HL-60 (cell line): ENCODE measurements at places on chromosomes 1 and 21.
A peak's percentile ranks its signal among the peaks of the same experiment; 100 is the strongest.

DNA sequence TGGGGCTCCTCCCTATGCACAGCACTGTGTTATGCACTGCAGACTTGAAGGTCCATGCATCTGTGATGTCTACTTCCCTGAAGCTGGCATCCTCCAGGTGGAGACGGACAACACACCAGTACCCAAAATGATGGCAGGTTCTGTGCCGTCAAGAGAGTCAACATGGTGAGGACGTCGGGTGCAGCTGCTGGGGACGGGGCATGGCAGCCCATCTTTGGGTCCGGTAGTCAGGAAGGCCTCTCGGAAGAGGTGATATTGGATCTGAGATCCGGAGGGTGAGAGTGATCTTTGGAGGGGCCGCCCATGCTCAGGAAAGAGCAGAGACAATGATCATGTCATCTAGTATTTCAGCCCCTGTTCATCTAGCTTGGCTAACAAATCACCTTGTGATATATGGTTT, 104.1 kb downstream of the RIPK4 start:
- no peak for DNase-seq

- DNase-seq, result no peak
Observed at GRCh38 chr1:30852026-30852425, 56.5 kb downstream of the SDC3 start.

DNA sequence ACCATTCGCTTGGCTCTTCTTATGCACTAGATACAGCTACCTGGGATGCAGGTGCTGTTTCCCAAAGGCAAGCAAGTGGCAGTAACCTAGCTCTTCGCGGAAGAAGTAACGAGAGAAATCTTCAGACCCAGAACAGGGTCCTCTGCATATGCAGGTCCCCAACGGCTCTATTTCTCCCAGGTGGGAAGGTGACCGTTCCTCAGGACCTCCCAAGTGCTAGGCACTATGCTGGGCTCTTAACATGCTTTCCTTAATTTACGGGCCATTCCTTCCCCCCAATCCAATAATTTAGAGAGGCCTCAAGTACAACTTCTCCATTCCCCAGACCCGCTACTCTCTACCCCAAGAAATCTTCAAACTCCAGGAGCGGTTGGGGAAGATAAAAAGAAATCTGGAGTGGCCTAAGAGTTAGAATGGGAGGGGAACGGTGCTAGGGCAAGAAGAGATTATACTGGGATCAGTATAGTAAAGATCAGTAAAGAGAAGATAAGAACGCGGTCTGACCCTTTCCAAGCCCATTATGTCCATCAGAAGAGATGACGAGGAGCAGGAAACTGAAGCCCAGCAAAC, 410 bp downstream of the TXNDC12 start:
- DNase-seq, result no peak

GRCh38 chr1:110736900-110737605, 62.3 kb upstream of the KCNA3 start:
- DNase-seq, result no peak

- peak; percentile 56 for DNase-seq
Observed at GRCh38 chr1:9654834-9655723, 3.5 kb downstream of the PIK3CD start.

- no peak for DNase-seq
Observed at GRCh38 chr1:44210595-44210994, 2.7 kb upstream of the DMAP1 start.

DNA sequence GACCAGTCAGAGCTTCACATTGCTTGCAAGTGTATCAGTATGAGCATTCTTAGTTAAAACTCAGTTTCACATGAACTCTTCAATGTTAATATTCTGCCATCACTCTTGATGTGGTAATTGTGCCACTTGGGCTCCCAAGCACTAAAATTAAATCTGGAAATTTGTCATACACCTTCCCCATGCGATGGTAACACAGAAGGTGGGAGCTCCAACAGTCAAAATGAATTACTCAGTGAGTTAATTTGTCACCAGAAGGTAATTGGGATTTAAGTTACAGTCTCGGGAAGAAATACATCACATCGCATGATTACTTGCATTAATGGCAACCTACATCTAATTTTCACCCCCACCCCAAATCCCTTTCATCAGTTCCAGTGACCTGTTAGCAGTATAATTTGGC, 376.5 kb upstream of the DAB1 start:
- no peak for DNase-seq

DNA sequence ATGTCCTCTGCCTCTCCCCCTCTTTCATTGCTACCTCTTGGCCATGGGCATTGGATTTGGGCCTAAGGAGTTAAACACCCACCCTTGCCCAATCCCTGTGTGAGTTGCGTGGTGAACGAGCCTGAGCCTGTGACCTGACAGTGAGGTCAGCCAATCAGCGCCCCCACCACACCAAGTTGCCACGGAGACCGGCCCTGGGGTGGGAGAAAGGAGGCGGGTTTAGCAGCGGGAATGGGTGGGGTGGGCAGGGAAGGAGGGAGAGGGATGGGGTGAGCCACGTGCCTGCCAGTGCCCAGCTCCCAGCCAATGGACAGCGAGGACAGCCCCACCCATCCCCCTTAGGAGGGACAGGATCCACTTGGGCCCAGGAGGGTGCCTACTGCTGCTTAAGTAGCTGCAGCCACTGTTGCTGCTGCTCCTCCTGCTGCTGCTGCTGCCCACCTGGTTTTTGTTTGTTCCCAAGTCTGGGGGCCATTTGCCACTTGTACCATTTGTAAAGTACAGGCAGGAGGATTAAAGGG, 9.5 kb downstream of the ZBTB7B start:
- peak; percentile 71 for DNase-seq

- no peak for DNase-seq
Observed at GRCh38 chr1:93768380-93768863, 86.8 kb upstream of the BCAR3 start.

- DNase-seq, result no peak
Observed at GRCh38 chr1:56890229-56890628, 35.6 kb downstream of the C8A start.

- peak; percentile 98 for DNase-seq
Observed at GRCh38 chr21:46605767-46606426, 1.0 kb upstream of the S100B start.

DNA sequence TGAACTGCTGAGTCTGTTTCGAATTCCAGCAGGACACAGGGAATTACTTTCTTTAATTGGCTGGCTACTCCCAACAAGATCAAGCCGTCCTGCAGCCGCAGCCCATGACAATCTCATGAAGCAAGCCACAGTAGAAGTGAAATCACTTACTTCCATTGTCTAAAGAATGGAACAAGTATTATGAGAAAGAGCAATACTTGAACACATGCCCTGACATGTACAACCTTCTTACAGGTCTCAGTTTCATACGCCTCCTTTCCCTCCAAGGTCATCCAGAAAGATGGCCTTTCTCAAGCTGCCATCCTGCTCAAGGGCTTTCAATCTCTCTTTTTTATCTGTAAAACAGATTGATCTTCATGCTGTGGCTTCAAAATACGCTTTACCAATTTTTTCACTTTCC, 85.1 kb downstream of the PCSK9 start:
- DNase-seq, result no peak

DNA sequence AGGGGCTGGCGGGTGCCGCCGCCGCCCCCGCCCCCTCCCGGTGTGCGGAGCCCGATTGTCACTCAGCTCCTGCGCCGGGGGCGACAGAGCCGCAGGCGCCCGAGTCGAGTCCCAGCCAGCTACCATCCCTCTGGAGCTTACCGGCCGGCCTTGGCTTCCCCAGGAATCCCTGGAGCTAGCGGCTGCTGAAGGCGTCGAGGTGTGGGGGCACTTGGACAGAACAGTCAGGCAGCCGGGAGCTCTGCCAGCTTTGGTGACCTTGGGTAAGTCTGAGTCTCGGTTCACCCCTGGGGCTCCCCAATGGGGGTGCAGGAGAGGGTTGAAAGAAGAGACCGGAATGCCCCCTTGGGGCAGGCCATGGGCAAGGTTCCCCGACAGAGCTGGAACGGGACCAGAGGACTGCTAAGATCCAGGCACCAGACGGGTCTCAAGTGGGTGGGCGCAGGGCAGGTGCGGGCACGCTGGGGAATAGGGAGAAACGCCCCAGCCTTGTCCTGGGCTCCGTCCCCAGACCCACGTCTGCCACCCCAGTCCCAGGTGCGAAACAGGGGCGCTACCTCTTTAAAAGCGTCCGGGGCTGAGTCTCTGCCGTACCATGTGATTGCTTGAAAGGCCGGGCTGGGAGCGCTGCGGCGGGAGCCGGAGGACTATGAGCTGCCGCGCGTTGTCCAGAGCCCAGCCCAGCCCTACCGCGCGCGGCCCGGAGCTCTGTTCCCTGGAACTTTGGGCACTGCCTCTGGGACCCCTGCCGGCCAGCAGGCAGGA, at the start of gene ADORA1:
Gene ADORA1 (plus strand): TSS at position 61 of the 765 bp plus-strand sequence. CDS start 1,116 bp downstream, outside the sequence.
- no peak for DNase-seq

GRCh38 chr1:16978567-16979474, 1.6 kb downstream of the MFAP2 start:
- DNase-seq, result no peak
